ENCODE measurements at places on chromosomes 3 and 15. TPM values are rescaled to one million over a fixed set of nuclear protein-coding genes. Genes with fewer than 3 reads are reported as not detected.

DNA sequence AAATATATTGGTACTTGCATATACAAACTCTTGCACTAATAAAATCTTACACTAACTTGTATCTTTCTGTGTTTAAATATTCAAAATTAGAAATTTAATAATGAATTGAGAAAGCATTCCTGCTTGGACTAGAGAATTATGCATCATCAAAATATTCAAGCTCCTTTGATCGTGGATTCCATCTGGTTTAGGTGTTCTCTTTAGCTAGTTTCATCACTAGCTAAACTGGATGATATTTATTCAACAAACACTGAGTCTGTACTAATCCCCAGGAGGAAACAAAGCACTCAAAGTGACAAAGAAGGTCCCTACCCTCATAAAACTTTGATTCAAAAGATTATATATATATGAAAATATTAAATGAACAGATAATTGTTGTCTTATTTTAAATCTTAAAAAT, 1360.9 kb upstream of the ALCAM start:
- DNase-seq: no peak

IGSF11 gene
- total RNA-seq: 0.39 TPM

GRCh38 chr15:90086868-90087268, 15.4 kb downstream of the IDH2 start:
- DNase-seq: peak; percentile 40

DNA sequence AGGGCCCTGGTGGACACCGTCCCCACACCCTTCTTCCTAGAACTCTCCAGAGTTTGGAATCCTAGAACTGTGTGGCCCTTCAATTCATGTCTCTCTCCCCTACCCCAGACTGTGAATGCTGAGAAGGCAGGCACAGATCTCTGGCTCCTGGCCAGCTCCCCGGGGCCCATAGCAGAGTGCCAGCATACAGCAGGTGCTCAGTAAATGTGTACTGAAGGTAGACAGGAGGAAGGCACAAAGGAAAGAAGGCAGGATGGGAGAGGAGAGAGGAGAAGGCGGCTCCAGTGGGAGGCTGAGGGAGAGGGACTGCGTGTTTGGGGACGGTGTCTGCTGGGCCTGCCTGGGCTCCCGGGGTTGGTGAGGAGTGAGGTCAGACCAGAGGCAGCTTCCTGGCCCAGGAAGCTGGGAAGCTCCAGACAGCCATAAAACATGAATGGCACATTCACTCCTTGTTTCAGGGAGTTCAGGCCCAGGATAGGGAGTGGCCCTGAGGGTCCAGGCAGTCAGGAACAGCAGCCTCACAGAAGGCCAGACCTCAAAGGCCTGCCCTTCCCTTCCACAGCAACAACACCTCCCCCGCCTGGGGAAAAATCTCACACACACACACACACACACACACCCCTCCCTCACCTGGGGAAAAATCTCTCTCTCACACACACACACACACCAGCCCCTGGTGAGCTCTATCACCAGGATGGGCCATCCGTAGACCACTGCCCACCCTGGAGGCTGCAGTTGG, 137.1 kb upstream of the PRR20G start:
- no peak for DNase-seq

- DNase-seq: peak; percentile 93
Observed at GRCh38 chr15:62119227-62119864, 45.7 kb downstream of the C2CD4B start.

DNA sequence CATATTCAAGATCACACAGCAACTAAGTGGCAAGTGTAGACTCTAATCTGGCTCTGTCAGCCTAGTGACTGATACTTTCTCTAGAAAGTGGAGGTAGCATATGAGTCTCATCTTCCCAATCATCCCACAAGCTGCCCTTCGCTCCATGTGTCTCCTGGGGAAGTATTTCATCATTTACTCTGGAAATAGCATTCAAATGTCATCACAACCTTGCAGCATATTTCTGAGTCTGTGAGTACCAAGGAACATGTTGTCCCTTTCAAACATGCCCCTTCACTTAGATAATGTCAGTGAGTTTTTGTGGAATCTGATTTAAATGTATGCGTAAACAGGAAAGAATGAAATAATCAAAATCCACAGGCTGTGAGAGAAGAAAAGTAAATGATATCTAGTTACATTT, 322.9 kb downstream of the SLC9A9 start:
- no peak for DNase-seq

- peak; percentile 83 for DNase-seq
Observed at GRCh38 chr3:90184861-90185260, 1077.4 kb downstream of the EPHA3 start.

GJD2 gene
- total RNA-seq: not detected

GRCh38 chr3:138329127-138329983, at the start of gene NME9:
NME9 (minus strand) TSS chr3:138329851; CDS start chr3:138329335, 516 bp downstream.
- DNase-seq: peak; percentile 82

DNA sequence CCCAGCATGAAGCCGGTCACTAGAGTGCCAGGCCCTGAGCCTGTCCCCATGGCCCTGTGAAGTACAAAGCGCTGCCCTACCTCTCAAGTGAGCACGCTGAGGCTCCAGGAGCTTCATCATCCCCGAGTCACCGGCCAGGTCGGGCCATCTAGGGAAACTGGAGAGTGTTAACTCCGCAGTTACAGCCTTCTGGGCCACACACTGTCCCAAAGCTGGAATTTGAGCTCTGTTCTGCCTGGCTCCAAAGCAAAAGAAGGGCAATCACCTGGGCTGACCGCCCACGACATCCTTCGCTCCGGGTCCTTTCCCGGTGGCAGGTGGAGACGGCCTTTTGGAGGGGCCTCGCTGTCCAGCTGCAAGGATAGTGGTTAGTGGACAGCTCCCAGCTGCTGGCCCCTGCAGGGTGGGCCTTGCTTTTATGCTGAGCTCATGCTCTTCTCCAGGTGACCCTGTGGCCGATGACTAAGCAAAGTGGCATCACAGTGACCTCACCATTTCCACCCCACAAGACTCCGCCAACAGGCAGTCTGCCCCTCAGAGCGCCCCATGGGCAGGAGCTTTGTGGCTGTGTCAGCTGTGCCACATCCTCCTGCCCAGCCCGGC, 3.5 kb upstream of the MUC4 start:
- peak; percentile 52 for DNase-seq

DNA sequence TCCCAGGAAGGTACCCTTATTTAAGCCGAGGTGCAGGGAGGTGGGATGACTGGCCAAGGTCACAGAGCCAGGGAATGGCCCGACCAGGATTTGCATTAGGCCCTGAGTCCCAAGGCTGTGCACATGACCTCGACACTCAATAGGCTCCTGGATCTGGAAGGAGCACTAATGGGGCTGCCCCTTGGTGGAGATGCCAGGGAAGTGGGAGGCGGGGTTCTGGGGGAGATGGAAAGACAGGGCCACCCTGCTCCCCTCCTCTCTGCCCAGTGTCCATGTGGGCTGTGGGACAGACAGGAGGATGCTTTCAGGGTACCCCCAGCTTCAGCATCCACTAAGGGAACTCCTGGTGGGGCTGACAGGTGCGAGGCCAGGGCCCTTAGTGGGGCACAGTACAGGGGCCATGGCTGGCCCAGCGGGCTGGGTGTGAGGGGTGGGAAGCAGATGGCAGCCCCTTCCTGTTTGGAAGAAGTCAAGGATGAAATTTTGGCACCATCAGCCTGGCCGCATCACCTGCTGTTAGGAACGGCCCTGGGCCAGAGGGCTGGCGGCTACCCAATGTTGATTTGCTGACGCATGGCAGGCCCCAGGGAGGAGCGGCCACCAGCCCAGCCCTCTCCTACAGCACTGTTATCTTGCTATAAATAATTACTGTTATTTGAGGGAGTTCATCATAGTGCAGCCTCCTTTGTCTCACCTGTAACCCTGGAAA, 37.3 kb downstream of the ATP2B2 start:
- no peak for DNase-seq

All from RPMI7951 (cell line).